ENCODE measurements at places on chromosomes 2 and 18.

GRCh38 chr2:68744366-68744912 lies 9.8 kb downstream of the ARHGAP25 start:
- DNase-seq, result no peak

DNA sequence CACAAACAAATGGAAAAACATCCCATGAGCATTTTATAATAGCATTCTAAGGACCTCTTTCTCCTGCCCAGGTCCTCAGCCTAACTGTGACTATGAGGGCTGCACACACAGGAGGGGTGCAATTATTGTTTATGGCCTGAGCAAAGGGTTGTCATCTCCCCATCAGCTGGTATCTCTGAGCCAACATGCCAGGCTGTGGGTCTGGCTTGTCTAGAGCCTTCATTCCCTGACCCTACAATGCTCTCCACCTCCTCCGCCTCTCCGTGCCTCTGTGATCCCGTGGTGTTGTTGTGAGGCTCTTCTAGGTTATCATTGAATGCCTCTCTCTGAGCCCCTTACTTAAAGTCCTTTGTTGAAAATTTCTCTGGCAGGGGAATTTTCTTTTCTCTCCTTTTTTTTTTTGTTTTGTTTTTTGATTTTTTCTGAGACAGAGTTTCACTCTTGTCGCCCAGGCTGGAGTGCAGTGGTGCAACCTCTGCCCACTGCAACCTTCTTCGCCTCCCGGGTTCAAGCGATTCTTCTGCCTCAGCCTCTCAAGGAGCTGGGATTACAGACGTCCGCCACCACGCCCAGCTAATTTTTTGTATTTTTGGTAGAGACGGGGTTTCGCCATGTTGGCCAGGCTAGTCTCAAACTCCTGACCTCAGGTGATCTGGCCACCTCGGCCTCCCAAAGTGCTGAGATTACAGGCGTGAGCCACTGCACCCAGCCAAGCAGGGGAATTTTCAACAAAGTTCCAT lies 126.4 kb downstream of the SMAD7 start:
- DNase-seq, result no peak

- DNase-seq, result no peak
Measured at GRCh38 chr2:143132355-143132754, 3.1 kb downstream of the ARHGAP15 start.

GRCh38 chr2:44825702-44826101 lies 115.8 kb upstream of the SIX3 start:
- no peak for DNase-seq

- DNase-seq, result no peak
Measured at GRCh38 chr18:50812834-50813233, 7.0 kb downstream of the MRO start.

DNA sequence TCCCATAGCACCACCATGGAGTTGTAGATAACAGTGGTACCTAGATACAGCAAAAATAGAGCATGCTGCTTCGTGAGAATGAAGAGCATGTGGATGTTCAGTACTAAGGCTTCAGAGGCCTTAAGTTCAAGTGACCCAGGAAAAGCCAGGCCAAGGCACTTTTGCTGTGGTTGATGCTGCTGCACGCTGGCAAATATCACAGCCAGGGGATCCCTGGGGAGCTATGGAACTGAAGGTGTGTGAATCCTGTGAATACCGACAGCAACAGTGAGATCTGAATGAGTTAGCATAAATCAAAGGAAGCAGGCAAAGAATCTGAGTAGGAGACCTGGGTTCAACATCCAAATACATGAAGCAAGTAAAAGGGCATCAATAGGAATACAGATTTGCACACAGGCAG lies 158.6 kb upstream of the THUMPD2 start:
- DNase-seq, result no peak

DNA sequence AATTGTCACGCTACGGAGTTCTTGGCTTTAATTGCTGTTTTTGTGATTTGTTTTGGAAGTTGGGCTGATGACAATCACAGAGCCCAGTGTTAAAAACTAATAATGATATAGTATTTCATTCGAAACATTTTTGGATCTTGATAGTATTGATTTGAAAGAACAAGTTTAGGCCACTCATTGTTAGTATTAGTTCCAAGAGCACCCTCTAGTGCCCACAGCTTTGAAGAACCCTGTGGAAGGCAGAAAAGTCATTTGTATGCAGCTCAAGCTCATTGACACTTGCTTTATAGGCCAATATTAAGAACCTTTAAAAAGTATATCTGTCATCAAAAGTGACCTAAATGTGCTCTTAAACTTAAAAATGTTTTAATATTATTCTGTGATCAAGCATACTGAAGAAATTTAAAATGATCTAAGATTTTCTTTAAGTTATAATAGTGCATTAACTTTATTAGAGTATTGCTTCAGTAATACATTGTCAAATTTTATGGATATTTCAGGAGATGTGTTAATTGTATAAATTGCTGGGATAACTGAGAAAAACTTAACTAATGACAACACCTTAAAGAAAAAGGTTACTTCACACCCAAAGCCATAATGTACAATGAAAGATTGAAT lies 191.0 kb downstream of the GRB14 start:
- peak; percentile 17 for DNase-seq

GRCh38 chr2:98730707-98731040 lies 258 bp downstream of the MGAT4A start:
- DNase-seq, result no peak

- no peak for DNase-seq
Measured at GRCh38 chr2:230685178-230685577, 27.5 kb upstream of the CAB39 start.

DNA sequence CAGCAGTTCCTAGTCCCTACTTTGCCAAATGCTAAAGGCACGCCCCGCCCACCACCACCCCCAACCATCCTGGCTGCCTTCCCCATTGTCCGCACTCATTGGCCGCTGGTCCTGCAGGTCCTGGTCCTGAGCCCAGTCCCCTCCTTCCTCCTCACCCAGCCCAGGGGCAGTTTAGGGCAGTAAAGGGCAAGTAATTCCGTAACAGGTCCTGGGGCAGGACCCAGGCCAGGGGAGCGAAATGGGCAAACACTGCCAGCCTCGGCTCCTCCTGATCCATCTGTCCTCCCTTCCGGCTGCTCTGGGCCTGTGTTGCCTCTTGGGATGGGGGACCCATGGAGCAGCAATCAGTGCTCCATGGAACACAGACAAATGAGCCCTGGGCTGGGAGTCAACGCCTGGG lies 6.1 kb downstream of the ADCY3 start:
- no peak for DNase-seq

DNA sequence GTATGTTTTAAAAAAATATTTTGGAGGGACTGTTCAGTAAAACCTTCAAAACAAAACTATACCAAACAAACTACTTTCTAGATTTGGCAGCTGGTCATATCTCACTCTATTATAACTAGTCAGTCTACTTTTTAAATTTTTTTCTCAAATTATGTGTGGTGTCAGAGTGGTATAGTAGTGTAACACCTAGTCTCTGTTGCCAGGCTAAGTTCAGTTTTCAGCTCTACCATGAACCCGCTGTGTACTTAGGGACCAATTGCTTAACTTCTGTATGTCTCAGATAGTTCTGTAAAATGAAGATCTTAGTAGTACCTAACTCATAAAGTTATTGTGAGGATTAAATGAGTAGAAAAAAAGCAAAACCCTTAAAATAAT lies 54.3 kb downstream of the GPD2 start:
- no peak for DNase-seq

DNA sequence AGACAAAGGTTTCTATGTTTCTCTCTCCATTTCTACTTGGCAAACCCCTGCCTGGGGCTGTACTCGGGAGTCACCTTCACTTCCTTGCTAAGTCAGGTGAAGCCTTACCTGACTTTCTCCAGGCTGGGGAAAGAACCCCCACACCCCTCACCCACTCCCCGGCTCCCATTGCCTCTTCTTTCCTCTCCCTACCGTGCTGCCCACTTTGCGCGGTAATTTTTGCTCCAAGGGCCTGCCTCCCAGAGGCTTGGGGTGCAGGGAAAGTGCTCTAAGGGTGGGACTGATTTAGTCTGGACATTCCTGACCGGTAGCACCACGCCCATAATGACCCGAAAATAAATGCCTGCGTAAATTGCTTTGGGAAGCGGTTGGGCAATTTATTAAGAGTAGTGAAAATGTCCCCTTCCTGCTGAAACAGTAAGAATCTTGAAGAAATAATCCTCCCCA lies 49.1 kb upstream of the ATP6V1B1 start:
- no peak for DNase-seq

DNA sequence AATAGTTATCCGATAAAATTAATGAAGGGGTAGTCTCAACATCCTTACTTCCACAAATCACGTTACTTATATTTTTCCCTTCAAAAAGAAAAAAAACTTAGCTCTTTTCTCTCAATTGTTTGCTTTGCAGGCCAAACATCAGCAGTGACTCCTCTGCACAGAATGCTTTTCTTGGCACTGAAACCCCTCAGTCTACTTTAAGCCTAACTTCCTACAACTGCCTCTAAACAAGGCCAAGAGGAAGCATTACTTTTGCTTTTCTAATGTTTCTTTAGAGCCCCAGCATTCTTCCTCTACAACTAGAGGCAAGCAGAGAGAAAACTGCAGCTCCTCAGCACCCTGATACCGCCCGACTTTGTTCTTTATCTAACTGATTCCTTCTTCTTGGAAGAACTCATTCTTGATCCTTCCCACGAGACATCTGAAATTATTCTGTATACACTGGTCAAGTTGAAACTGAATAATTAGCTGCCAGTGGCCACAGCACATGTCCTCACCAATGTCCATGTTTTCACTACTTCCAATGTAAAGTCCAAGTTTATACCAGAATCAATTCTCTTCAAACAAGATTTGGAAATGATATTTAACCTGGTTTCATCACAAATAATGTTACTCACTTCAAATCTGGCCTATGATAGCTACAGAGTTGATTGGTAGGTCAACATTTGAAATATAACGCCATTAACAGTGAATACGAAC lies 55.3 kb downstream of the DTNB start:
- DNase-seq, result peak; percentile 35

GRCh38 chr2:239576784-239577685 lies 176.2 kb upstream of the HDAC4 start:
- no peak for DNase-seq

GRCh38 chr2:18980786-18981430 lies 377.5 kb downstream of the OSR1 start:
- peak; percentile 85 for DNase-seq

DNA sequence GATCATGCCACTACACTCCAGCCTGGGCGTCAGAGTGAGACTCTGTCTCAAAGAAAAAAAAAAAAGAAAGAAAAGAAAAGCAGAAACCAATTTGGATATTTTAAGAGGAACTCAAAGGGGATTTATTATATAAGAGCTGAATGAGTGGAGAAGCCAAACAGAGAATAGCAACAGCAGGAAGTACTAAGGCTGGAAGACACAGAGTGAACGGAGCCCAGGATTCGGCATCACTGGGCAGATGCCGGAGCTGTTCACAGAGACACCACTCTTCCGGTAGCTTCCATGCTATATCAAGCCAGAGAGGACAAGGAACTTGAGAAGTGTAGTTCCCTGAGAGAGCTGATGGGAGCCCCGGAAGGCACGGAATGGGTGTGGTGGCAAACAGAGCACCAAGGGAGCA lies 47.0 kb upstream of the CABLES1 start:
- no peak for DNase-seq

- no peak for DNase-seq
Measured at GRCh38 chr2:227822416-227823003, 8.9 kb downstream of the CCL20 start.

- no peak for DNase-seq
Measured at GRCh38 chr2:238811293-238811692, 36.6 kb upstream of the TWIST2 start.

- no peak for DNase-seq
Measured at GRCh38 chr18:39681061-39681460, 2115.5 kb upstream of the CELF4 start.

DNA sequence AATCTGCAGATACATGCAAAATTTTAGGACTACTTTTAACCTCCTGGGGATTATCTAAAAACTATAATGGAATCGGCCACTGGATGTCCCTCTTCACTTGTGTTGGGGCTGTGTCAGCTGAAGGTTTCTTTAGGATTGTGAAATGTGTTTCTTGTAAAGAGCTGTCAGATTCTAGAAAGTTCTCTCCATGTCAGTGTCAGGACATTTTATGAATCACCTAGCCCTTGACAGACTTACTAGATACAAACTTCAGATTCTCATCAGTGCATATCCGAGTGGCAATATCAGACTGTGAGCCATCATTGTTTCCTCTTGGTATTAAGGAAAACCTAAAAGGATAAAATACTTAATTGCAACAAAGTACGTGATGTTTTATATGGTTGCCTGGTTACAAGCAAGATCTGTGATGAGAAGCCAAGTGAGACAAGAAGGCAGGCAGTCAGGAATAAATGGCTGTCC lies 107.3 kb downstream of the CPS1 start:
- DNase-seq, result peak; percentile 16

DNA sequence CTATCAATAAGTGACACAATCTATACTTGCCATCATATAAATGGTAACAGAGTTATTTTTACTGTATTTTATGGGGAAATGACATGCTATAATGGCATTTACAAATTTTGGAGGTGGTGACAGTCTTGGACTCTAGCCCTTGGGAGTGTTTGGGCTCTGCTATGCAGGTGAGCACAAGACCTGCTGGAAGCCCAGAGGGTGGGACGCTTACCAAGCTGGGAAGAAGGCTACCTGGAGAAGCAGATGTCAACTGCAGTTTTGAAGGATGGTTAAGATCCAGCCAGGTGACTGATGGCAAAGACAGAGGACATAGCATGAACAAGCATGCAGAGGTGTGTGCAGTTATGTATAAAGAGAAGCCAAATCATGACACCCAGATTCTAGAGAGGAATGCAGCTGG lies 346.9 kb downstream of the MYCN start:
- DNase-seq, result no peak

DNA sequence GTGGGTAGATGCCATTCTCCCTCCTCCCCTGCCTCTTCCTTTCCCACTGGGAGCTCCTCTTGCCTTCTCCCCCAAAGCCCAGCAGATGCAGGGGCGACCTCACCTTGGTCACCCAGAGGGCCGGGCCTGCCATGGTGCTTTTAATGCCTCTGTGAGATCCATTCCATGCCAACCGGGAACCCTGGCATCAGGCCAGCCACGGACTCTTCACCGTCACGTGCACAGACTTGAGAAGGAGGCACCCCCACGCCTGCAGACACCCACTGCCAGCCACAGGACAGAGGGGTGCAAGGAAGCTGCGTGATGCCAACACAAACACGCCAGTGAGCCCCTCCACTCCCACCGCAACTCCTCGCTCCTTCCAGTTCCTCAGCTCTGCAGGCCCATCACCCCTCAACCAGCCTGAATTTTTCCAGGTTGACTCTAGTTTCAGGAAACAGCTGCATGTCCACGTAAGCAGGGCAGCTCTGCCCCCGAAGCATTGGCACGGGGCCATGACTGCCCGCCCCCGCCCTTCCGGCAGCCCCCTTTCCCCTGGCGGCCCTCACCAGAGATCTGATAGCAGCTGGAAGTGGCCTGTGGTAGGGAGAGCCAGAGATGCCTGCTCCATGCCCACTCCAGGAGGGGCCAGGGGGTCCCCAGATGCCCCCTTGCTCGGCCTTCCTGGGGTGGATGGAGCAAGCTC lies 50.8 kb downstream of the DNMT3A start:
- no peak for DNase-seq

GRCh38 chr2:237629188-237629534 lies 1.8 kb downstream of the LRRFIP1 start:
- no peak for DNase-seq

- DNase-seq, result no peak
Measured at GRCh38 chr2:134300585-134300984, 46.7 kb downstream of the MGAT5 start.

Measured in forelimb muscle (tissue), 1 donor.